ENCODE measurements at places on chromosomes 16 and 17. TPM values are rescaled to one million over a fixed set of nuclear protein-coding genes. Genes with fewer than 3 reads are reported as not detected.

The TMEM94 gene
- total RNA-seq: 104 TPM

The C17orf78 gene
- total RNA-seq: not detected

The HID1 gene
- 2.8 TPM for total RNA-seq

The IQCK gene
- total RNA-seq: 0.68 TPM

The MEOX1 gene
- 0.18 TPM for total RNA-seq

The SLC46A1 gene
- 0.84 TPM for total RNA-seq

The SLC6A2 gene
- total RNA-seq: not detected

- H3K36me3 ChIP-seq: no peaks in the 10 kb centered on the region
- no peak overlapping the region for H3K4me3 ChIP-seq
- no peaks in the 10 kb centered on the region for H3K27me3 ChIP-seq
- H3K4me1 ChIP-seq: no peaks in the 10 kb centered on the region
- DNase-seq: no peak
- no peak overlapping the region for H3K27ac ChIP-seq
Measured at GRCh38 chr17:8706431-8706830, 38.2 kb downstream of the CCDC42 start.

DNA sequence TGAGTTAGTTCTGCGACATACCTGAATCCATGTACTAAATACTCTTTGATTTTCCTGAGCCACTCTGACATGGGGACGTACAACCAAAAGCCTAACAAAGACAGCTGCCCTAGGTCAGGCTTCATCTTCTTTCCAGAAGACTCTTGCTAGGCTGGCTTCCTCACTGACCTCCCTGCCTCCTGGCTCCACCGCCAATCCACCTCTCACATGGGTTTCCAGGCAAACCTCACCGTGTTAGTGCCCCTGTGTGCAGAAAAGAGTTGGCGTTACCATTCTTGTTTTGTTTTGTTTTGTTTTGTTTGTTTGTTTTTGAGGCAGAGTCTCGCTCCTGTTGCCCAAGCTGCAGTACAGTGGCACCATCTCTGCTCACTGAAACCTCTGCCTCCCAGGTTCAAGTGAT, 135.3 kb downstream of the WSCD1 start:
- H3K27ac ChIP-seq: no peak overlapping the region
- no peak overlapping the region for H3K4me3 ChIP-seq
- no peak for DNase-seq
- no peaks in the 10 kb centered on the region for H3K27me3 ChIP-seq
- H3K4me1 ChIP-seq: no peaks in the 10 kb centered on the region

DNA sequence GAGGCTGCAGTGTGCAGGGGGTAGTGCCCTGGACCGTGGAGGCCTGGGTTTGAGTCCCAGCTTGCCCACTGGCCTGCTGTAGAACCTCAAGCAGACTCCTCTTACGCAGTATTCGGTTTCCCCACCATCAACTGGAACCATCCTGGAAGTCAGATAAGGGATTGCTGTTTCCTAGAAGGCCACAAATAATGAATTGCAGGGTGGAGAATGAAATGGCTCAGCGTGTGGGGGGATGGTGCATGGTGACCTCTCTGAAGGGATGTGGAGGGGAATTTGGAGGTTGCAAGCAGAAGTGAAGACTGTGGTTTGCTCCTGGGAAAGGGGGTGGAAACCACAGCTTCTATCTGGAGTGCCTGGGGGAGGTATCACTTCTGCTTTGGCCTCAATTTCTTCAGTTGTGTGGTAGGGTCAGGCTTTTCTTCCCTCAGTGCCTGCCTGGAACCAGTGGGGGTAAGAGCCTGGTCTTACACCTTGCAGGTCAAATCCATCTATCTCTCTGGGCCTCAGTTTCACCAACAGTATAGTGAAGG, 1.7 kb downstream of the ADGRG5 start:
- H3K27me3 ChIP-seq: no peaks in the 10 kb centered on the region
- H3K4me3 ChIP-seq: peak overlapping the region; percentile 90

DNA sequence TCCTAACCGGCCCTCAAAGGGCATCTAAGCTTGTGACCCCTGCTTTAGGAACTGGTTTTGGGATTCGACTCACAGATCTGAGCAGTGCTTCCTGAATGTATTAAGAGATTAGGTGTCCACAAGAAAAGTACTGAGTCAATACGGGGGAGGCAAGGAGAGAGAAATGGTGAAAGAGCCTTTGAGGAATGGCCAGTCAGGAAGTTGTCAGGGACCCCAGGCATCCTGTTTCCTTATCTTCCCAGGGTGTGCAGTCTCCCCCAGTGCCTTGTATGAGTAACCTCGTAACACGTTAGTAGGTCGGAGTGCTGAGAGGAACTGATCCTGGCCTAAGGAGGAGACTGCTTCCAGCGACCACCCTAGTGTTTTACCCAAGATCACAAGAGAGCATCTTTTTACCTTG, 16.4 kb upstream of the TMED6 start:
- H3K27ac ChIP-seq: no peak overlapping the region
- H3K4me1 ChIP-seq: no peaks in the 10 kb centered on the region
- peaks cover 58% of the 10 kb centered on the region for H3K36me3 ChIP-seq
- no peaks in the 10 kb centered on the region for H3K27me3 ChIP-seq

- H3K27me3 ChIP-seq: no peaks in the 10 kb centered on the region
- H3K4me3 ChIP-seq: no peak overlapping the region
- H3K36me3 ChIP-seq: no peaks in the 10 kb centered on the region
- H3K4me1 ChIP-seq: peaks cover 16% of the 10 kb centered on the region
- DNase-seq: no peak
Measured at GRCh38 chr17:48556229-48556575, 11.3 kb upstream of the HOXB2 start.

DNA sequence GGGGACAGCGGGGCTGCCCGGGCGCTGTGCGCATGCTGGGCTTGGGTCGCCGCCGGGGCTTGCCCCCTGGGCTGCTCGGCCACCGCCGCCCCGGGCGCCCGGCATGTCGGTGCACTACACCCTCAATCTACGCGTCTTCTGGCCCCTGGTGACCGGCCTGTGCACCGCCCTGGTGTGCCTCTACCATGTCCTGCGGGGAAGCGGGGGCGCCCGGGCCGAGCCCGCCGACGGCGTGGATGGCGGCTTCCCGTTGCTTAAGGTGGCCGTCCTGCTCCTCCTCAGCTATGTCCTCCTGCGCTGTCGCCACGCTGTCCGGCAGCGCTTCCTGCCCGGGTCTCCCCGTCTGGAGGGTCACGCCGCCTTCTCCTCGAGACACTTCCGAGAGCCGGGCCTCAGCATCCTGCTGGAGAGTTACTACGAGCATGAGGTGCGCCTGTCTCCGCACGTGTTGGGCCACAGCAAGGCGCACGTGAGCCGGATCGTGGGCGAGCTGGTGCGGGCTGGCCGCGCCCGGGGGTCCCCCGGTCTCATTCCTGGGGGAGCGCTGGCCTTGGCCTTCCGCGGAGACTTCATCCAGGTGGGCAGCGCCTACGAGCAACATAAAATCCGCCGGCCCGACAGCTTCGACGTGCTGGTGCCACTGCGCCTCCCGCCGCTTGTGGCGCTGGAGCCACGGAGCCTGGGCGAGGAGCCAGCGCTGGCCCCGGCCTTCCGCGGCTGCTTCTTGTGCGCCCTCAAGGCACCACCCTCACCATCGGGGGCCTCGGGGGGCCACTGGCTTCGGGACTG, 789 bp downstream of the ITPRIPL2 start:
- DNase-seq: no peak
- H3K36me3 ChIP-seq: no peaks in the 10 kb centered on the region
- H3K4me3 ChIP-seq: no peak overlapping the region
- no peak overlapping the region for H3K27ac ChIP-seq
- H3K27me3 ChIP-seq: no peaks in the 10 kb centered on the region
- peaks cover 29% of the 10 kb centered on the region for H3K4me1 ChIP-seq

- no peaks in the 10 kb centered on the region for H3K36me3 ChIP-seq
- no peak overlapping the region for H3K27ac ChIP-seq
- H3K4me3 ChIP-seq: no peak overlapping the region
- DNase-seq: no peak
Measured at GRCh38 chr16:24748242-24748641, 18.8 kb downstream of the TNRC6A start.

- DNase-seq: no peak
- H3K4me3 ChIP-seq: no peak overlapping the region
- no peak overlapping the region for H3K27ac ChIP-seq
- peaks cover 18% of the 10 kb centered on the region for H3K4me1 ChIP-seq
Measured at GRCh38 chr17:5050278-5050677, 15.1 kb upstream of the SLC52A1 start.

- H3K36me3 ChIP-seq: no peaks in the 10 kb centered on the region
- H3K4me3 ChIP-seq: no peak overlapping the region
- no peak overlapping the region for H3K27ac ChIP-seq
- peaks cover 10% of the 10 kb centered on the region for H3K4me1 ChIP-seq
- no peak for DNase-seq
- H3K27me3 ChIP-seq: no peaks in the 10 kb centered on the region
Measured at GRCh38 chr16:2874032-2874911, 8.7 kb upstream of the FLYWCH2 start.

GRCh38 chr16:57809276-57810196, 7.2 kb upstream of the KIFC3 start:
- no peak overlapping the region for H3K4me3 ChIP-seq
- no peaks in the 10 kb centered on the region for H3K27me3 ChIP-seq
- DNase-seq: no peak
- peak overlapping the region; percentile 52 for H3K27ac ChIP-seq
- H3K36me3 ChIP-seq: no peaks in the 10 kb centered on the region

GRCh38 chr16:81843243-81843582, 64.1 kb downstream of the PLCG2 start:
- H3K4me3 ChIP-seq: no peak overlapping the region
- H3K4me1 ChIP-seq: peaks cover 66% of the 10 kb centered on the region
- H3K27ac ChIP-seq: peak overlapping the region; percentile 90
- peaks cover 7% of the 10 kb centered on the region for H3K36me3 ChIP-seq
- H3K27me3 ChIP-seq: no peaks in the 10 kb centered on the region
- DNase-seq: no peak

DNA sequence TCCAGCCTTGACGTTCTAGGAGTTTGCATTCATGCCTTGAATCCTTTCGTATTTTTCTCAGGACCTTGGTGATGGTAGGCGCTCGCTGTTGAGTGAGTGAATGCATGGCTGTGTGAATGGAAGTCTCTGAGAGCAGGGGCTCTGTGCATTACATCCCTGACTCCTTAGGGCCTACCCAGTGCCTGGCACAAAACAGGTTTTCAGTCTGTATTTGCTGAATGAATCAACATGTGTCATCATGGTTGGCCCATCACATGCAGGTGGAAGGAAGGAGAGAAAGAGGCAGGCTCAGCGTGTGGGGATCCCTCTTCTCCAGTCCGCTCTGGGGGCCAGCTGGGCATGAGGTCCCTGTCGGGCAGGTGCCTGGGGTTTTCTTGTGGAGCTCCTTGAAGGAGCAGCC, 8.7 kb downstream of the RAP1GAP2 start:
- no peak for DNase-seq
- no peak overlapping the region for H3K27ac ChIP-seq
- no peaks in the 10 kb centered on the region for H3K27me3 ChIP-seq
- no peak overlapping the region for H3K4me3 ChIP-seq
- H3K36me3 ChIP-seq: peaks cover 49% of the 10 kb centered on the region

- H3K36me3 ChIP-seq: no peaks in the 10 kb centered on the region
- H3K4me3 ChIP-seq: no peak overlapping the region
- DNase-seq: no peak
- H3K4me1 ChIP-seq: no peaks in the 10 kb centered on the region
- no peak overlapping the region for H3K27ac ChIP-seq
Measured at GRCh38 chr16:72902206-72902605, 145.7 kb downstream of the ZFHX3 start.

DNA sequence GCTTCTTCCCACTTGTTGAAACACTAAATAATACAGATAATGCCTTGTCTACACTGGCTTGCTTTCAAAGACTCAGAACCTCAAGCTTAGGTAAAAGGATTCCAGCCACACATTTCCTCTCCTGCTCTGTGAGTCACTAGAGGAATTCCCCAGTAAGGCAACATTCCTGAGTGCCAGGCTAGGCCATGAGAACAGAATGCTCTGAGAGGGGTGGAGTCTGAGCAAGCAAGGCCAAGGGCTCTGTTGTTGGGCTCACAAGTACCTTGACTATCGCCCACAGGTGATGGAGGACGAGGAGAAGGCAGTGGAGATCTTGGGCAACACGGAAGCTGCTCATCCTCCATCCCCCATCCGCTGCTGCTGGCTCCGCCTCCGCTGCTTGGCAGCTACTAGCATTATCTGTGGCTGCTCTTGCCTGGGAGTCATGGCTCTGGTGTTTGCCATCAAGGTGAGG, 6.7 kb upstream of the PHKG2 start:
- no peaks in the 10 kb centered on the region for H3K4me1 ChIP-seq
- H3K36me3 ChIP-seq: peaks cover 42% of the 10 kb centered on the region
- H3K27ac ChIP-seq: no peak overlapping the region
- H3K4me3 ChIP-seq: no peak overlapping the region

GRCh38 chr16:81487301-81487720, 42.7 kb downstream of the CMIP start:
- no peak overlapping the region for H3K27ac ChIP-seq
- peaks cover 61% of the 10 kb centered on the region for H3K4me1 ChIP-seq
- no peaks in the 10 kb centered on the region for H3K27me3 ChIP-seq
- no peaks in the 10 kb centered on the region for H3K36me3 ChIP-seq
- DNase-seq: no peak

DNA sequence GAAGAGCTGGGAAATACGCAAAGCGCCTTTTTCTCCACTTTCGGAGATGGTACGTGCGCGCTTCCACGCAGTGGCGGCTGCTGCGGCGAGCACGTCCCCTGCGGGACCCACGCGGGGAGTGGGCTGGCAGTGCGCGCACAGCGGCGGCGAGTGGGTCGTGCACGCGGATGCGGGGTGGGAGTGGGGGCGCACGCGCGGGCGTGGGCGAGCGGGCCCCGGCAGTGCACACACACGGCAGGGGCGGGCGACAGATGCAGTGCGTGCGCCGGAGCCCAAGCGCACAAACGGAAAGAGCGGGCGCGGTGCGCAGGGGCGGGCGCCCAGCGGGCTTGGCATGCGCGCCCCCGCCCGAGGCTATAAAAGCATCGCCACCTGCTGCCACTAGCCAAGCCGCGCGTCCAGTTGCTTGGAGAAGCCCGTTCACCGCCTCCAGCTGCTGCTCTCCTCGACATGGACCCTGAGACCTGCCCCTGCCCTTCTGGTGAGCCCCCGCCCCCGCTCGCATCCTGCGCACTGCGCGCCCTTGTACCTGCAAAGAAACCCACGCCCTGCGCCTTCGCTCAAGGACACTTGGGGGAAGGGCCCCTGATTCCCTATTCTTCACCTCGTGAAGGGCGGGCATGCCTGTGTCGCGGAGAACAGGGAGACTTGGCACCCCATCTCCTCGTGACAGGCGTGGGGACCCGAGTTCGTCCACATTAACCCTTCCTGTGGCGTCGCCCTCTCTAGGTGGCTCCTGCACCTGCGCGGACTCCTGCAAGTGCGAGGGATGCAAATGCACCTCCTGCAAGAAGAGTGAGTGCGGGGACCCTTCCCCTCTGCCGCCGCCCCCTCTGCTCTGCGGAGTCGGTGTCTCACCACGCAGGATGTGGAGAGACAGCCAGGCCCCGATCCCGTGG, at the start of gene MT3:
Gene MT3, plus strand, starts transcription at position 388 of the 899 bp plus-strand sequence. Its CDS starts 63 bp downstream, at position 451.
- H3K27ac ChIP-seq: no peak within 1 kb of the TSS
- H3K4me3 ChIP-seq: no peak within 1 kb of the TSS
- H3K36me3 ChIP-seq: no peaks in the 10 kb centered on the region
- H3K4me1 ChIP-seq: peaks cover 7% of the 10 kb centered on the region
- no peak for DNase-seq
- H3K27me3 ChIP-seq: peaks cover 12% of the 10 kb centered on the region

Data from natural killer cell (primary cell).